ENCODE measurements at places on chromosomes 3 and 15.

- no peak for DNase-seq
Measured at GRCh38 chr3:177934001-177934891, 602.0 kb upstream of the KCNMB2 start.

GRCh38 chr3:73611176-73611575 lies 13.6 kb downstream of the PDZRN3 start:
- DNase-seq: no peak

DNA sequence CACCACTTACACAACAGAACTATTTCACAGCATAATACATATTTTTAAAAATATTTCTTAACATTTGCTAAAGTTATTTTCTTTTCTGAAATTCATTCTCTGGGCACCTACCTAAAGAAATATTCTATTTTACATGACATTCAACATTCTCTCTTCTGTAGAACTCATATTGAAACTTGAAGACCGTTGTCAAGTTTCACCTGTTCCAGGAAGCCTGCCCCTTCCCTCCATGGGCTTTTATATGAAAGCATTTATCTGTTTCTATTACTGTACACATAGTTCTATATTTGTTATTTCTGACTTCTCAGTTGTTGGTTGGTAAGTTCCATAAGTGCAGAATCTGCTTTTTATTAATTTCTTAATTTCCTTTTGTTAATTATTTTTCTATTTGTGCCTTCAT lies 204.3 kb upstream of the ALCAM start:
- DNase-seq: no peak

GRCh38 chr3:335240-335639 lies 138.7 kb downstream of the CHL1 start:
- no peak for DNase-seq

GRCh38 chr3:127041933-127042332 lies 59.0 kb downstream of the PLXNA1 start:
- no peak for DNase-seq

- no peak for DNase-seq
Measured at GRCh38 chr3:17372362-17373210, 369.8 kb downstream of the TBC1D5 start.

- DNase-seq: no peak
Measured at GRCh38 chr3:58626841-58627569, 39.6 kb downstream of the FAM3D start.

GRCh38 chr3:122081543-122082247 lies 26.5 kb downstream of the CD86 start:
- no peak for DNase-seq

- DNase-seq: no peak
Measured at GRCh38 chr15:77225088-77225487, 154.2 kb upstream of the TSPAN3 start.

GRCh38 chr3:164779816-164780215 lies 298.5 kb downstream of the SI start:
- DNase-seq: no peak

GRCh38 chr3:181855825-181856224 lies 144.1 kb downstream of the SOX2 start:
- DNase-seq: no peak

GRCh38 chr3:2839876-2840275 lies 270.3 kb downstream of the IL5RA start:
- no peak for DNase-seq

DNA sequence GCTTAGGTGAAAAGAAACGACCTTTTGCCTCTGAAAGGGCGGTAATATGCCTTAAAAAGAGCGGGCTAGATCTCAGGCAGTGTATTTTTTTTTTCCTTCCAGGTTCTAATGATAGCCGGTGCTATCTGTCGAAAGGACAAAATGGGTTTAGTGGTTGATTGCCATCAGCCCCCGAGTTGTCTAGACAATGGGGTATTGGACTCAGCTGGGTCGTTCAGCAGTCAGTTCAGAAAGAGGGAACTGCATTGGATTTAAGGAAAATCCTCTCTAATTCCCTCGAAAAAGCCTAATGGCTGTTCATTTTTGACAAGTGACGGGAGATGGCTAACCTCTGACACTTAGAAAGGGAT lies 728 bp downstream of the EIF2B5 start:
- DNase-seq: no peak

All from coronary artery (tissue), 2 donors.